ENCODE measurements at places on chromosomes 11 and 22. TPM values are rescaled to one million over a fixed set of nuclear protein-coding genes. Genes with fewer than 3 reads are reported as not detected.

DNA sequence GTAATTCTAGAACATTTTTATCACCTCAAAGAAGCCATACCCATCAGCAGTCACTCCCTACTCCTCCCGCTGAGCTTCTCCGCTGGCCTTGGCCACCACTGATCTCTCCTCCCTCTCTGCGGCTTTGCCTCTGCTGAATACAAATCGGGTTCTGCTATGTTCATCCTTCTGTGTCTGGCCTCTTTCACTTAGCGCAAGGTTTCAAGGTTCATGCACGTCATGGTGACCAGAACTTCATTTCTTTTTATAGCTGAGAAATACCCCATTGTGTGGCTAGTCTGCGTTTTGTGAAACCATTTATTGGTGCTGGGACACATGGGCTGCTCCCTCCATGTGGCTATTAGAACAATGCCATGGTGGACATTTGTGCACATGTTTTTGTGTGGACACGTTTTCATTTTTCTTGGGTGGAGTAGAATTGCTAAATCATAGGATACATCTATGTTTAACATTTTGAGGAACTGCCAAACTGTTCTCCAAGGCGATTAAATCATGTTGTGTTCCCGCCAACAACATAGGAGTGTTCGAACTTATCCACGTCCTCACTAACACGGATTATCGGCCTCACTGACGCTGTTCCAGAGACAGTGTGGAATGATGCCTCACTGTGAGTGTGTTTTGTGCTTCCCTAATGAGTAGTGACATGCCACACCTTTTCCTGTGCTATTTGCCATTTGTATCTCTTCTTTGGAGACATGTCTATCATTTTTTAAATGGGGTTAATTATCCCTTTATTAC is 24.2 kb upstream of the KRTAP5-6 start:
- no peak for DNase-seq

GRCh38 chr11:128180441-128181087 is 406.8 kb downstream of the ETS1 start:
- no peak for DNase-seq

- no peak for DNase-seq
Observed at GRCh38 chr22:43047605-43048004, 32.7 kb upstream of the PACSIN2 start.

- no peak for DNase-seq
Observed at GRCh38 chr11:87030458-87031054, 7.2 kb upstream of the TMEM135 start.

INS gene
- not detected for total RNA-seq
